ENCODE measurements at places on chromosomes 2 and 18.

GRCh38 chr2:17830053-17831034, 14.1 kb downstream of the MSGN1 start:
- DNase-seq = no peak

DNA sequence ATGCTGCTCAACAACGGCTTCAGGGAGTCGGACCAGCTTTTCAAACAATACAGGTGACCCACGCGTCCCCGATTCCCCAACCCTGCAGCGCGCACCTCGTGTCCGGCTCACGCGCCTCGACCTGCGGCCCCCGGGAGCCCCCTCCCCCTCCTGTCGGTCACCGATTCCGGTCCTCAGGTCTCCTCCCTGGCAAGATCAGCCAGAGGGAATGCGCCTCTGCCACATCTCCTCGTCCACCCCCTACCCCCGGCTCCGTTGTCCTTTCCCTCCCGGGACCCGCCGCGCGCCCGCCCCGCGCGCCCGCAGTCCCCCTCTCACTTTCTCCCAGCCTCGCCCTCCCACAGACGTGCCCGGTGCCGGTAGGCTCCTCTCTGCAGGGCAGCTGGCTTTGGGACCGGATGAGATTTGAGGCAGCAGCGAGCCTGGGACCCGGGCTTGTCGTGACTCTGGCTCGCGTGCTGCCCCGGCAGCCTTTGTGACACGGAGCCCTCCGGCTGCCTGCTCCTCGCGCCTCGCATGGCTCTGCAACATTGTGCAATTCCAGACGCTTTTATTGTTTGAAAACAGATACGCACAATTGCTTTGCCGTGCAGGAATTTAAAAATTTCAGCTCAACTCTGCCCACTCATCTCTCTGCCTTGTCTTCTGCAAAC, 558 bp downstream of the TTC39C start:
- peak; percentile 40 for DNase-seq

DNA sequence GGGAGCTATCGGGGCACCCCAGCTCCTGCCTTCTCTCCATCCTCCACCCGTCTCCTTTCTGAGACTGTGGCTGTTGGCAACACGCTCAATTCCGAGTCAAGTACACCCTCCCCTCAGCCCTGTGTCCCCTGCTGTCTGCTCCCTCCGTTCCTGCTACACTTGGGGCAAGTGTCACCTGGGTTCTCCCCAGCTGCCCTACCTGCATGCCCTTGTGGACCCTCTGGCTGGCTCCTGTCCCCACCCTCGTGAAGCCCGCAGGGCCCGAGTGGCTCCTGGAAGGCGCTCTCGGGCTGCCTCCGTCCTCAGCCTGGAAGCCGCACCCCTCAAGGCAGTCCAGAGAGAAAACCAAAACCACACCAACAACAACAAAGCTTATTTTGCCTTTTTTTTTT, 33.9 kb downstream of the PDIA6 start:
- no peak for DNase-seq

- DNase-seq = no peak
Observed at GRCh38 chr2:6535572-6535971, 330.1 kb downstream of the CMPK2 start.

- DNase-seq = no peak
Observed at GRCh38 chr18:61832858-61833257, 59.9 kb downstream of the RNF152 start.

All from AML-193 (cell line).